ENCODE measurements at places on chromosomes 6 and 20.

GRCh38 chr6:44527181-44527580, 139.7 kb downstream of the CDC5L start:
- no peak for DNase-seq

- DNase-seq: no peak
Measured at GRCh38 chr20:3815703-3816315, 4.5 kb upstream of the AP5S1 start.

- DNase-seq: peak; percentile 44
Measured at GRCh38 chr20:57526087-57526884, 1.3 kb upstream of the CTCFL start.

DNA sequence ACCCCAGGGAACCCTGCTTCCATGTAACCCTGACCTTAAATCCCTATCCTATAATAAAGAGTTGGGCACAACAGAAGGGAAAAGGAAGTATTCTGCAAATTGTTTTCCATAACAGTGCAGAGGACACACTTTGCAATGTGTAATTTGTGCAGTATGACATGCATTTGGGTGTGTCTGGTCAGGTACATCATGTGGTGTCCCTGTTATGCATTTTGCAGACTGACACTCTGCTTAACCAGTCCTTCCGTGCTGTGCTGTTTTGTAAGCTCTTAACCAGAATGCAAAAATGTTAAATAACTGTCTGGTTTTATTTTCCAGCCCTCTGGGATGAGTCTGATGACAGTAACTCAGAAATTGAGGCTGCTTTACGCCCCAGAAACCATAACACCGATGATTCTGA, 57.0 kb upstream of the XRN2 start:
- peak; percentile 5 for DNase-seq

DNA sequence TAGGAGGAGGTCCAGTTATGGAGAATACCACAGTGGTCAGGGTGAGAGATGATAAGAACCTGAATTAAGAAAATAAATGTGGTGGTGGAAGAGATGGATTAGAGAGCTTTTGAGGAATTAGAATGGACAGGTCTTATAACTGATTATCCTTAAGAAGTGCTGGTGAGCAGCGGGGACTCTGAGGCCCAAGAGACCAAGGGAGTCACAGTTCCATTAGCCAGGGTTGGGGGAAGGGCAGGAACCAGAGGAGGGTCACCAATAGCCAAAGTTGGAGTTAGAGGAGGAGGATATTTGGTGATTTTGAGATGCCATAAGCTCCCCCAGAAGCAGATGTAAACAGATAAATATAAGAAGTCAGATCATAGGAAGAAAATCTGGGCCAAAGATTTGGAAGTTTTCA, 87.1 kb upstream of the PAK5 start:
- DNase-seq: no peak

DNA sequence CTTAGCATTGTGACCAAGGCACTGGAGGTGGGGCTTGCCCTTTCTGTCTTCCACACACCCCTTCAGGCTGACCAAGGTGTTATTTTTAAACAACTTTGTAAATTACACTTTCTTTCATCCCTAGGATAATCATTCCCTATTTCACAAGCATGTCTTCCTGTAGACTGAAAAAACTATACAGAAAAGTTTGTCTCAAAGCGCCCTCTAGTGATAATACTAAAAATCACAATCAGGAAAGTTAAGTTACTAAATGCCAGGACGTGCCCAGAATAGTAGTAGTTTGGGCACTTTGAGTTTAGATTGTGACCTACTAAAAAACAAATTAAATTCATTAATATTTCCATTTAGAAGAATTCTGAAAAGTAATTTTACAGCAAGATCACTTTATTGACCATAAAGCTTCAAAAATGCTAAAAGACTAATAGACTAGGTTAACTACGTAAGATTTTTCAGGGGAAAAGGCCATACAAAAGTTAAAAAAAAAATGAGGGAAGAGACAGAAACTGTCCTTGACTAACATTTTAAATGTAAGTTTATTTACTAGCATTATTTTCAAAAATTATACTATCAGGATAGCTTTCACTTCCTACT, 123.3 kb upstream of the DUSP22 start:
- DNase-seq: peak; percentile 31

- no peak for DNase-seq
Measured at GRCh38 chr20:25281541-25281991, 33.7 kb downstream of the PYGB start.

DNA sequence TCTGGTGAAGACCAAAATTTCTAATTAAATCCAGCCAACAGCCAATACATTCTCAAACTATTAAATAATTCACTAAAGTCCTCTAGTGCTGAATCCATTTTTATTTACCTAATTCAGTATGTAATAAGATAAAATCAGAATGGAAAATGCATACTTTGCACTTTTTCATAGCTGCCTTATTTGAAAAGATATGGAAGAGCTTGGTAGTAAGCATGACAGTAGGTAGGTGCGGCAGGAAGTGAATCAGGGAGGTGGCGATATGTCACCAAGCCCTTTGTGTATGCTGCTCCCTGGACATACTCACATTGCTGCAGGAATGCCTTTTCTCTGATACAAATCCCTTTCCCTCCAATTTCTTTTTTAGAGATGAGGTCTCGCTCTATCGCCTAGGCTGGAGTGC, 10.2 kb upstream of the TGM3 start:
- DNase-seq: no peak

DNA sequence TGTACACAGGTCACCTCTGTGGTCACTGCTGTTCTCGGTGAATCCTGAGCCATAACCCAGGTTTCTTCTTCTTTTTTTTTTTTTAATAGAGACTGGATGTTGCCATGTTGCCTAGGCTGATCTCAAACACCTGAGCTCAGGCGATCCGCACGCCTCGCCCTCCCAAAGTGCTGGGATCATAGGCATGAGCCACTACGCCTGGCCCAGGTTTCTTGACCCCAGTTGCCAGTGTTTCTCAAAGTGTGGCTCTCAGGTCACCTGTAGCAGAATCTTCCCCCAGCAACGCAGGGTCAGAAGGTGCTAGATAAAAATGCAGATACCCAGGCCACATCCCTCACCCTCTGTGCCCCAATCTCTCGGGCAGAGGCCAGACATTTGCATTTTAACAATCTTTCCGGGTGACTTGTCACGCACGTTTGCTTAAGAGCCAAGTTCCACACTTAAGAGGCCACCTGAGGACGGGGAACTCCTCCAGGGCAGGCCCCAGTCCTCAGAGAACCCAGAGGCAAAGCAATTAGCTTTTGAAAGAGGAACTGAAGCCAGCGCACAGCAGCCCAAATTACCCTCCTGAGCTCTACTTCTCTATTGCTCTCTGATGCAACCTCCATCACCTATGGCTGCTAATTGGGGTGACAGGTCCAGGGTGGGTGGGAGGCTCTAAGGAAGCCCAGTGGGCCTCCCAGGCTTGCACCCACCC, 81.8 kb downstream of the NFATC2 start:
- DNase-seq: no peak

DNA sequence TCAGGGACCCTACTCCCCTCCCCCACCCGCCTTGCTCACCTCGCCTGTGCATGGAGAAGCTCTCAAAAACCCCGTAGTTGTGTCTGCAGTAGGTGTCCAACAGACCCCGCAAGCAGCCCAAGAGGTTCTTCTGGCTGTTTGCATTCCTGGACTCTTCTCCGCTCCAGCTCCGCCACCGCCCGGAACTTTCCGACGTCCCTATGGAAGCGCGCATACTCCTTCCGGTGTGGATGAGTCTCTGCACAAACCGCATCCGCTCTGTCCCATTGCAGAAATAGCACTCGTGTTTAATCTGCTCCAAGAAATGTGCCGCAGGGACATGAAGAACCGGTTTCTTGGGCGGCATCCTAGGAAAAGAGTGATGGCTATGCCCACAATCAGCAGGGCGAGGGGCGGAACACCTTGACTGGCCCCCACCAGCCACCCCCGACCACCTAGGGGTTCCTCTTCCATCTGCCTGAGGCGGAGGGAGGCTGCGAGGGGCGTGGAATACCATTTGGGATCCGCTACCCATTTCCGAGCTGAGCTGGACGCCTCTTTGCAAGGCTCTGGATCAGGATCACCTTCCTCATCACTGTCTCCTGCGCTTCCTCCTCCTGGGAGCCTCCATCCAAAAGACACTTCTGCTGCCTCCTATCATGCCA, 20.2 kb downstream of the HLA-DRA start:
- no peak for DNase-seq

- no peak for DNase-seq
Measured at GRCh38 chr20:25032478-25033264, 25.3 kb downstream of the ACSS1 start.

- DNase-seq: no peak
Measured at GRCh38 chr6:123616942-123617341, 19.8 kb downstream of the TRDN start.

DNA sequence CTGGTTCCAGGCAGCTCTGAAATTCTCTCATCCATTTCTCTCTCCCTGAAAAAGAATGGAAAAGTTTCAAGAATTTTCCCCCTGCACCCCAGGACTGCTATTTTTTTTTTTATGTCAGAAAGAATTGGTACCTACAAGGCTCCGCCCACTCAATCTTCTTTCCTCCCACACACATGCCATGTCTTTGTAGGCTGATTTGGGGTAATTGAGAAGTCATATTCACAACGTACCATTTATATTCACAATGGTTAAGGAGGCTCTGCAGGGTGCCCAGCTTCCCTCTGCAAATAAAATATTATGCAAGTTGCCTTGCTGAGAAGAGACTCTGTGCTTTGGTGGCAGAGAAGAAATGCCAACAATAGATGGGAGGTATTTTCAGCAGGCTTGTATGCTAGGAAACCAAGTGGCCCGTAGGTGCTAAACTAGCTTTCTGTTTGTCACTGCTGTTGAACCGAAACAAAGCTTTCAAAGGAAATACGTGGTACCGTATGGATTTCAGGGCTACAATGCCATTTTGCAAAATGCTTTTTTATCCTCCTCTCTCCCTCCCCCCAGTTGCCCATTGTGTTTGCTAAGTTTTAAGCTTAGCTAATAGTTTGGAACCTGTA, 150.0 kb downstream of the PHACTR1 start:
- DNase-seq: peak; percentile 8

- DNase-seq: no peak
Measured at GRCh38 chr20:2655331-2656116, 3.1 kb downstream of the NOP56 start.

DNA sequence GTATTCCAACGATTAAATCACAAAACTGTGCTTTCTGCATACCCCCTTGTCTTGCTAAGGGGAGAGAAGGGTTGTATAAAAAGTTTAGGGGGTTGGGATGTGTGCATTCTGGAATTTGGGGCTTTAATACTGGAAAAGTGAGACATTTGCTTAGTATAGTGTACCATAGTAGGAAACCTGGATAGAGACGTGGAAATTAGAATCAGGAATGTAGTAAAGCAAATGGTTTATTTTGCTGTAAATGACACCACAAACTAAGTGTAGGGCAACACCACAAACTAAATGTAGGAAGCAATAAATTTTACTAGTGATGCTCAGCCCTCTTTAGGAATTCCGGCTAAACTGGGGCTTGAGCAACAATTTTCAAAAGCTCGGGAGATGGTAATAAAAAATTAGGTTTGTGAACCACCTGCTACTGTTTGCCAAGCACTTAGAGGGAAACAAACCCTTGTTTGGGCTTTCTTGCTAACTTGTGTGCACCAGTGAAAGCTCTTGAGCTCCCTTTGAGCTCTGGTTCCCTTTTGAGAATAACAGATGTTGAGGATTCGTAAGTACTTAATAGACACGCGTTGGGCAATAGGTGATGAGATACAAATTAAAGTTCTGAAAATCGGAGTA, 13.8 kb downstream of the BRD2 start:
- DNase-seq: peak; percentile 18

DNA sequence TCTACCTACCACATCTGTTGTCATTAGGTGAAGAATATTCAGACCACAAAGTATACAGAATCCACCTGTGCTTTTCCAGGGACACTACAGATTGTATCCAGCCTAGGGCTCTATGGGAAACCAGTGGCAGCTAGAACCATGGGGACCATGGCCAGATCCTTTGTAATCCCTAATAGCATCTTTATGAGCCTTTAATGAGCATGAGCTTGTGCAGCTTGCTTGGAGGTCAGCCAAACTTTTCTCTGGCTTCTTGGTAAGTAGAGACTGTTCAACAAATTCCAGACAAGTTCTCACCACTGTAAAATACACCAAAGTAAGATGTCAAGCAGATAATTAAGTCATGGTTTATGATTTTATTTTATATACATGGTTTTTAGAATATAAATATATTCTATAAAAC, 301.6 kb upstream of the ADGRB3 start:
- no peak for DNase-seq

DNA sequence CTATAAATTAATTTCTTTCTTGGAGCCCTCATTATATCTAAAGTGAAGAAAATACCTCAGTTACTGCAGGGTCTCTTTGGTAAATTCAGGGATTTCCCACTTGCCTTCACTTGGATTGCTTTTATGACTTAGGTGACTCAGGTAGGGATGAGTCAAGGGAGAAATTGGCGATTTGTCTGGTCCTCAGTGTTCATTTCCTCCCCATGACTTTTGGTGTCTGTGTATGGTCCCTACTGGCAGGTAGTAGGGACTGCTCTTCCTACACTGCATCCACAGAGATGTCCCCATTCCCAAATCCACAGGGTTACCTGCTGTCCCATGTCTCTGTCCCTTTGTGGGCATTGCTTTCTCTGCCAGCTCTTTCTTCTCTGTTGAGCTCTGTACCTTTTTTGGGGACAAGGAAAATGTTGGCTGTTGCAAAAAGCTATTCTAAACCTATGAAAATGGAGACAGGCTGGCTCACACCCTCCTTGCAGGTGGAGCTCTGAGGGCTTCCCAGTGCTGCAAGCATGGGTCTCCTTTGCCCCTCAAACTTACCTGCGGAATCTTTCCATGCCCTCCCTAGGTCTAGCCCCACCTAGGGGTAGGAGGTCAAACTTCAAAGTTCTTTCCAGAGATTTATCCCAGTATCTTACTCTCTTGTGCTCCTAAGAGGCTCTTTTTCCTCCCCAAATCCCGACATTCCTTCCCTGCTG, 211.9 kb downstream of the ZNF217 start:
- DNase-seq: no peak

- DNase-seq: no peak
Measured at GRCh38 chr6:32462609-32463008, 22.9 kb downstream of the HLA-DRA start.

GRCh38 chr6:32742374-32742773, 1.2 kb downstream of the HLA-DQA2 start:
- no peak for DNase-seq

GRCh38 chr20:16472045-16472872, 101.0 kb downstream of the KIF16B start:
- no peak for DNase-seq

DNA sequence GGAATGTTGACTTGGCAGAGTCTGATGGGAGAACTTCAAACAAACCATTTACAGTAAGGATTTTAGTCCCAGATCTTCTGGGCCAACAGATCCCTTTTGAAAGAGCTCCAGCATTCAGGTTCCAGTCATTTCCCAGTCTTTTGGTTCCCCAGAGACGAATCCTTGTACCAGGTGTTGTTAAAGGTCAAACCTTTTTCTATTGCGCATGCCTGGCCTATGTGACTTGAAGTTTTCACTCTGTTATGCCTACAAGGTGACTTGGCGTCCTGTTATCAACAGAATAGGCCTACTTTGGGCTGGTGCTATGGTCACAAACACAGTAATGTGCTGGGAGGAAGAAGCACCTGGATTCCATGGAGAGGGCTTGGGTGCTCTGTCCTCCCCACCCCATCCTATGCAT, 52.3 kb downstream of the PXDC1 start:
- DNase-seq: no peak

- DNase-seq: no peak
Measured at GRCh38 chr6:146587459-146587858, 11.3 kb upstream of the ADGB start.

- peak; percentile 68 for DNase-seq
Measured at GRCh38 chr6:56821005-56821432, 133.9 kb upstream of the BEND6 start.

- no peak for DNase-seq
Measured at GRCh38 chr6:25583099-25583498, 68.9 kb upstream of the SCGN start.

GRCh38 chr6:27889628-27890444, 22.4 kb downstream of the OR2B2 start:
- DNase-seq: peak; percentile 84

All from NCI-H146 (cell line).